ENCODE measurements at places on chromosomes 4 and X.

DNA sequence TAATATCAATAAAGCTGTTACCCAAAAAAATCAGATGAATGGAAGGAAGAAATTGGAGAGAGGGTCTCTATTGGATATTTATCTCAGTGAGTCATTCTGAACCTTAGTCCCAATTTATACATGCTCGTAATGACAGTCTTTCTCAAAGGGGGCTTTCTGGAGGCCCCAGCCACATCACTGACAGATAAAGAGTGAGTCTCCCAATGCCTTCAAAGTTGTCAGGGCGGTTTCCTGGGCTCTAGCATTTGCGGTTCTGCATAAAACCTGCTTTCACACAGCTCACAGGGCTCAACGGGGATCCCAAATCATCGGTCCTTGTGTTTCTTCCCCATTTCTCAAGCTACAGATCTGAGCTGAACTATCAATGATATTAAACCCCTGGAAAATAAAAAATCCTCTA is 17.3 kb downstream of the TCEANC start:
- DNase-seq = no peak

DNA sequence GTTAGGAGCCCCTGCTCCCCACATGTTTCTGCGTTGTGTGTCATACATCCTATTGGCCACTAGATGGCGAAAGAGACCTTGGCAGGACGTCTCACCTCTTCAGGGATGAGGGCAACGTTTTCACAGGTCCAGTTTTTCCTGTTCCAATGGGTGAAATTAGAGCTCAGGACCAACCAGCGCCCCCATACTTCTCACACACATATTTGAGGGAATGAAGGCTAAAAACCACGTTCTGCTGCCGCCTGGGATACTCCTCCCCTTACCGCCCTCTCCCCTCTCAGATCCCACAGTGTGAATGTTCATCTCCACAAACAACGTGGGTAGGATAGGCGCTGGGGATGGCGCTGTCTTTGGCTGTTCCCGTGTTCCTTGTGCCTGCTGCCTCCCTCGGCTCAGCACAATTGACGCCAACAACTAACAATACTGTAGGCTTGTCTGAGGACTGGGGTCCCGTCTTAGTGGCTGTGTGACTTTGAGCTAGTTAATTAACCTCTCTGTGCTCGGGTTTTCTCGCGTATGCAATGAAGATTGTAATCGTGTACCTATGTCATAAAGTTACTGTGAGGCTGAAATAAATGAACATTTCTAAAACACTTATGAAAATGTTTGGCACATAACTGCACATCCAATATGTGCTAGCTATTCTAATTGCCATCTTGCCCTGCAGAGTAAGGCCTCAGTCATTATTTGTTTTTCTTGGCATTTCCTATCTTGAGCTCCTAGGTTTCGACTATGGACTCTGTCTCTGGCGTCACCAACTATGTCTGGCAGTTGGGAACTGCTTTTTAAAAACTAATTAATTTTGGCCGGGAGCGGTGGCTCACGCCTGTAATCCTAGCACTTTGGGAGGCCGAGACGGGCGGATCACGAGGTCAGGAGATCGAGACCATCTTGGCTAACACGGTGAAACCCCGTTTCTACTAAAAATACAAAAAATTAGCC is 181.3 kb upstream of the STK26 start:
- no peak for DNase-seq

DNA sequence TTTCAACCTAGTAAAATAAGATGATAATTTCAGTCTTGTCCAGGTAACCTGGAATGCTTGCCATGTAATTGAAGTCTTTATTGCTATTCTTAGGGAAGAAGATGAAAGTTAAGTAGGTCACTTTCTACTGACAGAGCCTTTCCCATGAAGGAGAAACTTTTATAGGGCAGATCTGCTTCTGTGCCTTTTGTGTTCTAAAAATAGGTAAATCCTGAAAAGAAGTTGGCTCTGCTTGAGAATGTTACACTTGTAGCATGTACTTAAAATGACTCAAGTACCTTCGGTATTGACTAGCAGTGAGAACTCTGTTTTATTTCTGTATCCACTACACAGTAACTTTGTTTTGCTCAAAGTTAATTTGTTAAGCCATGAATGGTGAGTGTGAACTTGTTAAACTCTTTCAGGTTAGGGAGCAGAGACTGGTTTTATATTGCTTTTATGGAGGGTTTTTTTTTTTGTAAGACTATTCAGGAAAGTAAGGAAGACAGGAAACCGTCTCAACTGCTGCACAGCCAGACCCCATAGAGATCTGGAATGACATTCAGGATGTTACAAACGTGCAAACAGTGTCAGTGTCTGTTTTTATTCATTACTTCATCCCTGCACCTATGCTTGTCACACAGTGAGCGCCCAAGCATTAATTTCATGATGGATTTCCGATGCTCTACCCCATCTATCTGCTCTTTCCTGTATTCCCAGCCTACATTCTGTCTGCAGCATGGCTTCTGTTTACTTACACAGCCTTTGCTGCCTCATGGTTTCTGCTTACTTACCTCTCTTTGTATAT is 53.0 kb downstream of the SEPTIN11 start:
- DNase-seq = no peak

DNA sequence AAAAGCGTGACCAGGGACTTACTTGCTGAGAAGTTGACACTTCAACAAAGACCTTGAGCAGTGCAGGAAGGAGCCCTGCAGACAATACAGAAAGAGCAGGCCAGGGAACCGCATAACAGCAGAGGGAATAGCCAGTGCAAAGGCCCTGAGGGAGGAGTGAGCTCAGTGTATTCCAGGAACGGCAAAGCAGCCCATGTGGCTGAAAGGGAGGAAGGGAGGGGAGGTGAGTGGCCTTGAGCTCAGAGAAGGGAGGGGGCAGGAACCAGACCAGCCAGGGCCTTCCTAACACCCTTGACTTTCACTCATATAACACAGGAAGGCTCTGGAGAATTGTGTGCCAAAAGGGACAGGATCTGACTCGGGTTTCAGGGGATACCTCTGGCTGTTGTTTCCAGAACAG is 112.2 kb downstream of the BCOR start:
- DNase-seq = no peak

DNA sequence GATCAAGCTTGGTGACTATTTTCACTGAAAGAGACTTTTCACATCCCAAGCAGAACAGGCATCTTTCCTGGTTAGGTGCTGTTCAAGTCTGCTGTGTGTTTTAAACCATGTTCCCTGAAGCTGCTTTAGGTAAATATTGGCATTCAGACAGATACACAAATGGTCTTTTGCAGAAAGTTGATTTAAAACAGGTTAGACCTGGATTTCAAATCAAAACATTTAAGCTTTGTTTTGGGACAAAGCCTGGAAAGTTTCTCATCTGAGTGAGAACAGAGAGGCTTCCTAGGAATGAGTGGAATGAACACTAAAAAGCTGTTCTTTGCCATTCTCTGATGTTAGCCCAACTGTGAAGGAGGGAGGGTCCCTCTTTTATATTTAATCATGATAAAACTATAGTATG is 10.1 kb downstream of the ANXA3 start:
- DNase-seq = no peak

DNA sequence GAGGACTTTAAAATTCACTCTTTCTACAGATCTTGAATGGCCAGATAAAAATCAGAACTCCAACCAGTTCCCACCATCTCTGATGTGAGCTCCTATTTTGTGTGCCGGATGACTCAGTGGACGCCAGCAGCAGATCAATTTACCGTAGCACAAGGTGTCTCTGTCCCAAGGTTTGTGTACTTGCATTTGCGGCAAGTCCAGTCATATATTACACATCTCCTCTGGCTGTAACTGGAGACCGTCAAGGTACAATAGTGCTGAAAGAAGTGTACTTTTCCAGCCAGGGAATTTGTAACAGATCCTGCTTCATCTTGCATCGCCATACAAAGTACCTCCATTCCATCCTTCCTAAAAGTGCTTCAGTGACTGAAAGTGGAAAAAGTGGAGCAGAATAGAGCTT is 108.2 kb upstream of the SORBS2 start:
- no peak for DNase-seq
